ENCODE measurements at places on chromosomes 1 and 21.

DNA sequence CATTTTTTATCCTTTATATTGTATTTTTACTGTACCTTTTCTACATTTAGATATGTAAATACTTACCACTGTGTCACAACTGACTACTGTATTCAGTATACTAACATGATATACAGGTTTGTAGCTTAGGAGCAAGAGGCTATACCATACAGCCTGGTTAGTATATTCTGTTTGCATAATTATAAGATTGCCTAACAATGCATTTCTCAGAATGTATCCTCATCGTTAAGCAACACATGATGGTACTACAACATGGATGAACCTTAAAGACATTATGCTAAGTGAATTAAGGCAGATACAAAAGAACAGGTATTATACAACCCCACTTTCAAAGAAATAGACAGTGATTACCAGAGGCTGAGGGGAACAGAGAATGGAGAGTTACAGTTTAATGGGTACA lies 62.7 kb downstream of the RUSC1 start:
- no peak for DNase-seq

- DNase-seq, result peak; percentile 86
These were observed 90.9 kb upstream of the SLC44A3 start for GRCh38 chr1:94729267-94729666.

GRCh38 chr1:150922519-150922975 lies 3.6 kb upstream of the SETDB1 start:
- peak; percentile 88 for DNase-seq

GRCh38 chr1:29436181-29436785 lies 200.0 kb downstream of the PTPRU start:
- DNase-seq, result no peak

DNA sequence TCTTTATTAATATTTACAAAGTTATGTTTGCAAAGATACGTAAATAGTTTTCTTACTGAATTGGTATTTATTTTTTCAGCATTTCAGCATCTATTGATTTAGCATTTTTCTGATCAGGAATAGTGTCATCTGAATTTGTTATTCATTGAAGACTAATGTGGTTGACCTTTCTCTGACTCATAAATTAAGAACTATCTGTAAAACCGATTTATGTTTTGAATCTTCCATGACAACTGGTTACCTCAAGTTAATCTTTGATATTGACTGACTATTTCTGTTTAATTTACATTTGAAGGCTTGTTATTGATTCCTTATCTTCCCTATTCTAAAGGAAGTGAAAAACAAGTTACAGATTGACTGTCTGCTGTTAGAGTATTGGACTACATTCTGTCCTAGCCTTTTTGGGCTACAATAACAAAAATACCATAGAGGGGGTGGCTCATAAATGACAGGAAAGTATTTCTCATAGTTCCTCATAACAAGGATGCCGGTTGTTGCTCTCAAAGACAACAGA lies 1131.4 kb downstream of the PLA2G4A start:
- no peak for DNase-seq

GRCh38 chr1:229625071-229625914 lies 629 bp downstream of the TAF5L start:
- peak; percentile 61 for DNase-seq

- peak; percentile 81 for DNase-seq
These were observed 87.5 kb upstream of the RUNX3 start for GRCh38 chr1:25017436-25018109.

- no peak for DNase-seq
These were observed 9.9 kb upstream of the KLHDC7A start for GRCh38 chr1:18470671-18471355.

- peak; percentile 92 for DNase-seq
These were observed 259.2 kb downstream of the GREM2 start for GRCh38 chr1:240352769-240353168.

DNA sequence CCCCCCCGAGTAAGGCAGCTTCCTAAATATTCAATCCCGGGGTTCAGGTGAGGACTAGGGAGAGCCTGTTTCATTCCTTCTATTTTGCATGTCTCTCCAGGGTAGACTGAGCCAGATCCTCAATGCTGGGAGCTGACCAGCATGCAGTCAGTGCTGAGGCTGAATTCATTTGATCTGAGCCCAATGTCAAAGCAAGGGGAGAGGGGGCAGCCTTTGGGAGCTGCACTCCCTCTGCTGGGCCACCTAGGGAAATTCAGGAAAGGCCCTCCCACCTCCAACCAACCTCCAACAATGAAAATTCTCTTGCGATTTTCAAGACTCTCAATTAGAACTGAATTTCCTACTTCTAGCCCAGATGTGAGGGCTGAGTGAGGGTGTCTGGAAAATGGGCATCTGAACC lies 371.2 kb downstream of the NPHP4 start:
- DNase-seq, result no peak

GRCh38 chr1:42657201-42657600 lies 1.0 kb upstream of the PPIH start:
- DNase-seq, result no peak

- DNase-seq, result peak; percentile 79
These were observed 15.8 kb upstream of the S100A11 start for GRCh38 chr1:152052606-152053005.

- DNase-seq, result no peak
These were observed 345.3 kb upstream of the ADGRL2 start for GRCh38 chr1:81455481-81455880.

DNA sequence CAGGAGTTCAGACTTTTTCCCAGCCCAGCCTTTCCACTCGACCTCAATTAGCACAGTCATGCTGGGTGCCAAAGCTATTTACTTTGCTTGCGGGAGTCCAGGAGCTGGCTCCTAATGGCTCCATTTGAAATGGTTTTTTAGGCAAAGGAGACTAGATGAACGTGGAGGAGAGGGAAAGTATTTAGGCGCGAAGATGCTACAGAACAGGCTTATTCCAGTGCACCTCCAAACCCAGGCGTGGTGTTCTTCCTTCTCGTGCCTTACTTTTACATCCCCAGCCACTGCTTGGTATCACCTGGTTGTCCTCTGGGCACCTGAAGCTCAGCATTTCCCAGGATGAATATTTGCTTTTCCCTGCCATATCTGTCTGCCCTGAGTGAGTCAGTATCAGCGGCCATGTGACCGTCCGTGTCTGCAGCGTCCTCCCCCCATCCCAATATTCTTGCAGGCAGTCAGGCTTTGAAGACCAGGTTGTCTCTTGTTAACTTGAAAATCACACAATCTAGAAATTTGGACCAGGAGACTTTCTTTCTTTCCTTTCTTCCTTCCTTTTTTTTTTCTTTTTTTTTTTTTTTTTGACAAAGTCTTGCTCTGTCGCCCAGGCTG lies 198.5 kb downstream of the DYRK1A start:
- peak; percentile 41 for DNase-seq

DNA sequence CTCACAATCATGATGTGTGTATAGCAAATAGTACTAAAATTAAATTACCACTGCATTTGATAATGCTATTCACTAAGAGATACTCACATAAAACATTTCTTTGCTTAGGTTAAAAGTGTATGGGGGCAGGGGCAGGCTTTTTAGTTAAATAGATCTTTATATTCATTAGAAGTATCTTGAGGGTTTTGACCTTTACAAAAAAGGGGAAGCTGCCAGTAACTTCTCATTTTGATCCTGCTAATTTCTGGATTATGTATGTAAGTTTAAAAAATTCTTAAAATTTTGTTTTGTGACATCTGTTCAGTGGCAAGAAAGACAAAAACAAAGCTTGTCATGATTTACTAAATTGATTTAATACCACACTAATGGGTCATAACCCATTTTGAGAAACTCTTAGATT lies 45.8 kb upstream of the S1PR1 start:
- DNase-seq, result no peak

DNA sequence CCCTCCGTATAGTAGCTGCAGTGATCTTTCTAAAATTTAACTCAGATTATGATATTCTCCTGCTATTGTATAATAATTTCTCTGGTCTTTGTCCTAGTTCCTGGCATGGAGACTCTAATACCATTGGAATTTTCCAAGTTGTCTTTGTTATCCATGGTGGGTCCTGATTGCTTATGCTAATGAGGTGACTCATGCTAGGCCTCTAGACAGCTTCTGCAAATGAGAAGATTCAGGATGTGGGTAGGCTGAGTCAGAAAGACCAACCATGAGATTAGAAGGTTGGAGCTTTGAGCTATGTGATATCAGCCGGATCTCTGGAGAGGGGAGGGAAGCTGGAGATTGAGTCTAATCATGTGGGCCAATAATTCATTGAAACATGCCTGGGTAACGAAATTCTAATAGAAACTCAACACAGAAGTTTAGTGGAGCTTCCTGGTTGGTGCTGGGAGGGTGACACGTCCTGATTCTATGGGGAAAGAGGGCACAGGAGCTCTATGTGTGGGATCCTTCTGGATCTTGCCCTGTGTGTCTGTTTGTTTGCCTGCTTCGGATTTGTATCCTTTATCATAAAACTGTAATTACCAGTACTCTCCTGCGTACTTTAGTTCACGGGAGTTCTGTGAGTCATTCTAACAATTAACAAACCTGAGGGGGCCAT lies 73.2 kb upstream of the CNIH3 start:
- DNase-seq, result peak; percentile 99

DNA sequence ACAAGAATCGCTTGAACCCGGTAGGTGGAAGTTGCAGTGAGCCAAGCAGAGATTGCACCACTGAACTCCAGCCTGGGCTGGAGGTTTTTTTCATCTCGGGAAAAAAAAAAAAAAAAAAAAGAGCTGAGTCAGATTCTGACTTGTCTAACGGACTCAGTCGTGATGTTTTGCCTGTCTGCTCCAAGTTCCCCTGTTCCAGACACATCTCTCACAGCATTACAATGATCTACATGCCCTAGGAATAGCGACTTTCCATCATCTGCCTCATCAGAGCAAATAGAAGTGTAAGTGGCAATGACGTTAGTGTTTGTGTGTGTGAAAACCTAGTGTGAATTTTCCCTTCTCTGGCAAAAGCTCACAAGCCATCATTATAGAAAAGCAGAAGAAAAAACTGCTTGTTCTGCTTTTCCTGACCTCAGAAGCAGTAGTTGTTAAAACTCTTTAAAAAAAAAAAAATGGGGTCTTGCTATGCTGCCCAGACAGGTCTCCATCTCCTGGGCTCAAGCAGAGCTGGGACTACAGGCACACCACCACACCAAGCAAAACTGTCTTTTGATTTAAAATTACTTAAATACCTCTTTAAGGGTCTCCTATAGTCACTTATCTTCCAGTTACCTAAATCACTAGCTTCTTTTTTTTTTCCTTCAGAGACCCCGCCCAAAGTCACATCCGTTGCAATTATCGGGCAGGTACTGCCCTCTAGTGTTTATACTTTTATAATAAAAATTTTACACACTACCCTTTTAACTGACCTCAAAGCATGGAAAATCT lies 37.3 kb downstream of the PLEKHO1 start:
- DNase-seq, result peak; percentile 86

DNA sequence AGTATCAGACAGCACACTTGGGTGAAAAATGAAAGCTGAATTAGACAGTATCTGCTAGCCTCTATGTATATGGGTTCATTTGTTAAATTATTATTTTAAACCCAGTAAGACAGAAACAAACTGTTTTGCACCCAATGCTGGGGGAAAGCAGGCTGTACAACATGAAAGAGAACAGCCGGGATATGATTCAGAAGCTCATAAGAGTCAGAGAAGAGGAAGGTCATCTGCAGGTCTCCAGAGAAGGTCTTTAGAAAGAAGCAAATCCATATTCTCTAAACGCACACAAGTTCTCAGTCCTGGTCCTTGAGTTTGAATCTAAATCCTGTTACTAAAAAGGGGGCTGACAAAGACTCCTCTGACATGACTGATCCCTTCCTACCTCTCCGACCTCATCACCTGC lies 155.1 kb downstream of the SIPA1L2 start:
- no peak for DNase-seq

GRCh38 chr1:1187938-1188337 lies 14.3 kb downstream of the TTLL10 start:
- DNase-seq, result peak; percentile 36

DNA sequence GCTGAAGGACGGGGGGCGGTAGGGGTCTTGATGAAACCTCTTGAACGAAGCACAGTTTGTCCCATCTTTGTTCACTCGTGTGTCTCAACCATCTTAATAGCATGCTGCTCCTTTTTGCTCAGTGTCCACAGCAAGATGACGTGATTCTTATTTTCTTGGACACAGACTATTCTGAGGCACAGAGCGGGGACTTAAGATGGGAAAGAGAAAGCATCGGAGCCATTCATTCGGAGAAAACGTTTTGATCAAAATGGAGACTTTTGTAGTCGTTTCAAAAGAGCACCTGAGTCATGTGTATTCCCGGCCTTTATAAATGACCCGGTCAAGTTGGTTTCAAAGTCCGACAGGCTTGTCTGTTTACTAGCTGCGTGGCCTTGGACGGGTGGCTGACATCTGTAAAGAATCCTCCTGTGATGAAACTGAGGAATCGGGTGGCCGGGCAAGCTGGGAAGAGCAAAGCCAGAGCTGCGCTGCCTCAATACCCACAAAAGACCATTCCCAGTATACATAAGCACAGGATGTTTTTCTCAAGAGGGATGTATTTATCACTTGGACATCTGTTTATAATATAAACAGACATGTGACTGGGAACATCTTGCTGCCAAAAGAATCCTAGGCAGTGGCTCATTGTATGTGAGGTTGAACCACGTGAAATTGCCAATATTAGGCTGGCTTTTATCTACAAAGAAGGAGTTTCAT lies 18.5 kb downstream of the ETS2 start:
- DNase-seq, result peak; percentile 98

DNA sequence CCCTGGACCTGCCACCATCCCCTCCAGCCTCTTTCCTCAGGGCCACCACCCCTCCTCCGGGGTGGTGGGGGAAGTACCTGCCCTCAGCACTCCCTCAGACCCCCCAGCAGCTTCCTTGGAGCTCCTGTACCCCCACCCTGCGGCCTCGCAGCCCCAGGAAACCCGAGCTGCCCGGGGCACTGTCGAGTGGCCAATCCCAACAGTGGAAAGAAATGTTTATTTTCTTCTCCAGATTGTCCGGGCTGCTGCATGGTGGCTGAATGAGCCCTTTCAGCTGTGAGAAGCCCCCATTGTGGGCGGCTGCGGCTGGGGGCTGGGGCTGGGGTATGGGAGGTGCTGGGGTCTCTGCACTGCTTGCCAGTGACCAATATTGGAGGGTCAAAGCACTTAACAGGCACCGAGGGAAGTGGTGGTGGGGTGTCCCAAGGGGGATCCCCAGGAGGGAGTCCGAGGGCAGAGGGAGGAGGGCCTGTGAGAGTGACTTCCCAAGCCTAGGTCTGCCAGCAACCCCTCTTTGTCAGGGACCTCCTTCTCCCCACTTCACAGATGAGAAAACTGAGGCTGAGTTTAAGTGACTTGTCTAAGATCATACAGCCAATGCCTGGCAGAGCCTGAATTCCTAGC lies 25.2 kb downstream of the RUNX3 start:
- no peak for DNase-seq

- peak; percentile 44 for DNase-seq
These were observed 4.1 kb downstream of the EIF2D start for GRCh38 chr1:206608108-206608698.

Data from mesenchymal stem cell (in vitro differentiated cells and primary cell).